ENCODE measurements at places on chromosomes 6 and 20.
A peak's percentile ranks its signal among the peaks of the same experiment; 100 is the strongest.

GRCh38 chr20:14055127-14055742 lies 59.9 kb downstream of the MACROD2 start:
- no peak for DNase-seq

- DNase-seq: no peak
These were observed 22.2 kb downstream of the CST8 start for GRCh38 chr20:23513164-23513563.

GRCh38 chr6:72328775-72329174 lies 293.1 kb upstream of the KCNQ5 start:
- DNase-seq: no peak

DNA sequence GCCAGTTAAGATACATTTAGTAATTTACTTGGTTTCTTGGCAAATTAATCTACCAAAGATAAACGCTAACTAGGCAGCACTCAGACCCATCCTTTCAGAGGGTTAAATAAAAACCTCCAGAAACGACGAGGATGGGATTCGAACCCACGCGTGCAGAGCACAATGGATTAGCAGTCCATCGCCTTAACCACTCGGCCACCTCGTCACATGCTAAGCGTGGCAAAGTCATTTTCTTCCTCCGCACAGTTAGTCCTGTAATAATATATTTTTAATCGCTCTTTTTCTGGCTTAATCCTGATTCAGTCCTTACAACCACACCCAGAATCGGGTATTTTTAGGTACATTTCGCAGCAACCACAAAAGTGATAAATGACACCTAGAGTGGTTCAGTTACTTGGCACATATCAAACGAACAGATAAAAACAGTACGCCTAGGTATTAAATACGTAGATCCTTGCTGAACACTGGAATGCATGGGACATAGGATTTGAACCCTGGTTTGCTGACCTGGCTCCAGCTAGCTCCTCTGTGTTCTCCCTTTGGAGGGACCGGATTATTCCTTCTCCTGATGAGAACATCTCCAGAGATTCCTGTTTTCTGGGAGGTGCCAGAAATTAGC lies 71.6 kb downstream of the GPX5 start:
- peak; percentile 37 for DNase-seq

DNA sequence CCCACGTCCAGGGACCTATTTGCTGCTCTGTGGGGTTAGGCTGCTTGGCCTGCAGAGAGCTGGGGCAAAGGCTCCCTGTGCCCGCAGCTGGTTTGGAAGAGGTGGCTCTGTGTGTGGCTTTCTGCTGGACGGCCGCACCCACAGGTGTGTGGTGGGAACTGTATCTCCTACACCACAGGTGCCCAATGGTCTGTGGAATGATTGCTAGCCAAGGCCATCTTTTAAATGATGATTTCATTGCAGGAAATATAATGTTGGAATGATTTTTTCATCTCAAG lies 178.4 kb downstream of the DLL1 start:
- no peak for DNase-seq

DNA sequence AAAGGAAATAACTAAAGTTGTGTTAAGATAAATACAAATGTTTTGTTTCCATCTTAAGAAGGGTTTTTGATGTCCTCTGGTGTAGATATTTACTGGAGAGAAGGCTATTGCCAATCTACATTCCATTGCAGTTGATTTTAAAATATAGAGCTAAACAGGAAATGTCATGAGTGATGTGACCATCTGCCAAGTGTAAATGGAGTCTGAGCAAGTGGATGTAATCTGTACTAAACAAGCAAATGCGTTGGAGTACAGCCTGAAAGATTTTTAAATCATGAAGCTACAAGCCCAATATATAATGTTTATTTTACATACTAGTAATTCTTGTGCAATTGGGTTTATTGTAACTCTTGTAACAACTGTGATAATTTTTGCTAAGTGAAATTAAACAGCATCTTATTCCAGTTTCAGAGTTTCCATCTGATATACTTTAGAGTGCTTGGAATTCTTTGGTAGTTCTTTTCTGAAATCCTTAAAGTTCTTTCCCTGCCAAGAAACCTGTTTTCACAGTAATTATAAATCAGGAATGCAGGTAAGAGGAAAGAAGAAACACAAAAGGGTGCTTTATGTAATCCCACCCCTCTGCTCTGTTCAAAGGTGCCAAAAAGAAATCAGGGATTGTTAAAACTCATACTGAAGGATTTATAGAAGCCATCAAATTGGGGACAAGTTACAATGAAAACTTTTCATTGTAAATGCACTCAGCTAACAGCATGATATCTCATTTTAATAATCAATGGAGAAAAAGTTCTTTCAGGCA lies 47.2 kb upstream of the FLRT3 start:
- DNase-seq: no peak

- DNase-seq: no peak
These were observed 29.8 kb downstream of the UST start for GRCh38 chr6:148776321-148777308.

All from stimulated activated CD4-positive, alpha-beta T cell treated with anti-CD3 and anti-CD28 coated beads, Interleukin-4, amount 100 ng/mL, for 1 hour (primary cell).